M059J (cell line): ENCODE measurements at places on chromosomes 2 and 18.

DNA sequence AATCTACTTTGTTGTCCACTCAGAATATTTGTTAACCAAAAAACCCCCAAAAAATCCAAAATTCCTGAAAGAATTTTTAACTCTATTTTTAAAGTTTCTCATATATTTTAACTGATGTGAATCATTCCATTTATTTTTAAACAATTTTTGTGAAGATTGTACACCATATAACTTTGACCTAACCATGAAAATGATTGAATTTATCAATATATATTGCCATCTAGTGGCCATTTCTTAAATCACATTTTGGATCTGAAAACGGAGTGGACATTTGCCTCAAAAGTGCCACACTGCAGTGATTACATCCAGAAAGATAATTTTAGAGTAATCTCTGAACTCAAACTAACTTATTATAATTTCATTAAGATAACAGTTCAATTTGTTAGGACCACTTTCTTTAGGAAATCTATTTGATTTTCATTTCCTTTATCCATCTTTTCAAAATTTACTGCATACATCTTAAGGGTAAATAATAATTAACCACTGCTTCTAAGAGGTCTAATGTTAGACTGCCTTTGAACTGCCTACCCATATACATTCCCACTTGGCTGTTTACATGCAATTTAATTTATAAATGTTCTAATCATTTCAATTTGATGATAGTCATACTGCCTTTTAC lies 71.1 kb downstream of the DSC3 start:
- DNase-seq, result peak; percentile 23

DNA sequence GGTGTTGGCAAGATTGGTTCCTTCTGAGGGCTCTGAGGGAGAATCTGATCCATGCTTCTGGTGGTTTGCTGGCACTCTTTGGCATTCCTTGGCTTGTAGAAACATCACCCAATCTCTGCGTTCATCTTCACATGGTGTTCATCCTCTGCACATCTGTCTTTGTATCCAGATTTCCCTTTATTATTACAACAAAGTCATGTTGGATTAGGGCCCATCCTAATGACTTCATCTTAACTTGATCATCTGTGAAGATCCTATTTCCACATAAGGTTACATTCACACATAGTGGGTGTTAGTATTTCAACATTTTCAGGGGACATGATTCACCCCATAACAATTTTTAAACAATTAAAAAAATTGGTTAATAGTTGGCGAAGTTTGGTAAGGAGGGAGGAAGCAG lies 177.4 kb upstream of the CWC22 start:
- DNase-seq, result peak; percentile 1

DNA sequence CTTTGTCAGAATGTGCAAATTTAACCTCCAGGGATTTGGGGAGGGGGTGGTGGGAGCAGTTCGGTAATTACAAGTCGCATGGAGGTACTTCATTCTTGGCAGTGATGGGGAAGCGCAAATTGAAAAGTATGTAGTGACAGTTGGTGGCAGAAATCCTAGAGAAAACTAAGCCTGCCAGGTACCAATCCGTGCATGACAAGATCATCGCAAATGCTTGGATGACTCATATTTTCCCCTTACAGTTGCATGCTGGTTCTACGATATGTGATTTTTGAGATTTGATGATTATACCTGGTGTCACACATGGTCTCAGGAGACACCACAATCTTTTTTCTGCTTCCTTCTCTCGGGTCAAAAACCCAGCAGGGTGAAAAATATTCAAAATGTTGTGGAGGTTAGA lies 479.7 kb upstream of the ID2 start:
- peak; percentile 15 for DNase-seq

GRCh38 chr2:26709323-26710110 lies 17.0 kb downstream of the KCNK3 start:
- DNase-seq, result no peak

DNA sequence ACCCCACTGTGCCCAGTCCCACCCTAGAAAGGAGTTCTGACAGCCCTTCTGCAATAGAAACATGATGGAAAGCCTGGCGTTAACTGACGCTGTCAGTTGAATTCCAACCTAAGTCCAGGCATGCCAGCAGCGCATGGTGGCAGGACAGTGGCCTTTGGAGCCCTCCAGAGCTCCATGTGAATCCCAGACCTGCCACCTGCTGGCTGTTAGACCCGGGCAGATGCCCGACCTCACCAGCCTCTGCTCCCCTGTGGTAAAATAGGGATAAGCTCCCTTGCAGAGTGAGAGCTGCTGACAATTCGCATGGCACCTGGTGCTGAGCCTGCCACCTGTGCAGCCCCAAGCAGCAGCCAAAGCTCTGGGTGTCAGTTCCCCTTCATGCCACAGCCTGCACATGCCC lies 138.6 kb downstream of the LOXHD1 start:
- peak; percentile 27 for DNase-seq
